Cerebellum (tissue), 4 donors: ENCODE measurements at places on chromosomes 16 and 17.

DNA sequence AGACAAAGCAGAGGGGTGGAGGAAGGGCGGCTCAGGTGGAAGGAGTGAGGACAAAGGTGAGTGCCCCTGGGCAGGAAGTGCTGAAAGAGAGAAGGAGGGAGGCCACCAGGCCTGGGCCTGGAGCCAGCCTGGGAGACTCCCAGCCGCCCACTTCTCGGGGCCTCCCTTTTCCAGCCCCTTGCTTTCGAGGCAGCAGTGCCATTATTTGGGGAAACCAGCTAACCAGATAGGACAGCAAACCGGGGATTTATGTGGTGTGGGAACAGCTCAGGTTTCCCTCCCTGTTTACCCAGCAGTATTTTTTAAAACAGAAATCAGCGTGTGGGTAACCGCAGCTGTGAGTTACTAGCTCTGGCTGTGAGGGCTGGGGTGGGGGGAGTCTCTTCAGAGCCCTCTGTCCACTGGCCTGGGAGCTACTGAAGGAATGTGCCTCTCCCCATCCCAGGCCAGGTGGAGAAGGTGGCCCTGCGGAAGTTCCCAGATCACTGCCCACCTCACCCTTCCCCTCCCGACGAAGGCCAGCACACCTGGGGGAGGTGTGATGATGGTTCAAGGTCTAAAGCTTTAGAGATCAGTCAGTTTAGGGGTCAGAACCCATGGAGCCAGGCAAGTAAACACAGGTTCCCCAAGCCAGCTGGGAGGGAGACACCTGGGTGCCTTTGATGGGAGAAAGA lies 8.4 kb upstream of the MEOX1 start:
- no peak for DNase-seq

- DNase-seq: no peak
These were observed 135.8 kb downstream of the TRIM37 start for GRCh38 chr17:58970609-58971450.

DNA sequence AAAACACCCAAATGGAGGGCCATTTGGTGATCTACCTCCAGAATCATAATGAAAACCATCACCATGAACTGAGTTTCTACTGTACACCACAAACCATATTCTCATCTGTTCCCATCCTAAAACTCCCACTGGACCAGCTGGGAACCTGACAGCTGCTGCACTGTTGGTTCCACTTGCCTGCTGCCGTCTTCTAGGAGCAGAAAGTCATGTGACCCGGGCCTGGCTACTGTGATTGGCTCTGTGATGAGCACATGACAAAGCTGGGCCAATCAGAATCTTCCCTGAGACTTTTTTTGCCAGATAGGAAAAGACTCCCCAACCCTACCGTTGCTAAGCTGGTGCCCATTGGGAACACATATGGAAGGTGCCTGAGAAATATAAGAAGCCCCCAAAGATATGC lies 264.2 kb downstream of the MRTFB start:
- no peak for DNase-seq

DNA sequence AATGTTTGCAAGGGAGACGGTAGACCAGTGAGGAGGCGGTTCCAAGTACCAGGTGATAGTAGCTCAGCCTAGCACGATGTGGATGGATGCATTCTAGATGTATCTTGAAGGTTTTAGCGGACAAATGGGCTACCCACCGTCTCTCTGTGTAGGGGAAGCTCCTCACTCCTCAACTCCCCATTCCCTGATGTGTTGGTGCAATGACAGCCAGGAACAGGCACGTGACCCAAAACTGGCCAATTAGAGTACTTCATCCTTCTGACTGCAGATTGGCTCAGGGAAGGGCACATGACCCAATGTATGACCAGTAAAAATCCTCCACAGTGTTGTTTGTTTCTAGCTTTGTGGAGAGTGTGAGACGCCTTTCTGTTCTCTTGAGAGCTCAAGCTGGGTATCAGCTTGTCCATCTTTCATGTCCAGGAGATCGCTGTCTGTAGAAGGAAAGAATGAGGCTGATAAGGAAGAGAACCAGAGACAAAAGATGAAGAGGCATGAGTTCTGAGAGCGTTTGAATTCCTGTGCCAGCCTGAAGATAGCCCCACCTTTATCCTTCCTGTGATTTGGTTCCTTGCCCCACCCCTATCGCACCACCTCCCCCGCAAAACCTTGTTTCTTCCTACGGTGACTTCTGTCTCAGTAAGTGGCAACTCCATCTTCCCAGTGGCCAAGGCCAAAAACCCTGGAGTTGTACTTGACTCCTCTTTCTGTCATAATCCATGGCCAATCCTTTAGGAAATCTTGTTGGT lies 2.3 kb upstream of the BORCS6 start:
- DNase-seq: peak; percentile 94

- no peak for DNase-seq
These were observed 8.3 kb downstream of the SLC7A6 start for GRCh38 chr16:68272507-68273209.

DNA sequence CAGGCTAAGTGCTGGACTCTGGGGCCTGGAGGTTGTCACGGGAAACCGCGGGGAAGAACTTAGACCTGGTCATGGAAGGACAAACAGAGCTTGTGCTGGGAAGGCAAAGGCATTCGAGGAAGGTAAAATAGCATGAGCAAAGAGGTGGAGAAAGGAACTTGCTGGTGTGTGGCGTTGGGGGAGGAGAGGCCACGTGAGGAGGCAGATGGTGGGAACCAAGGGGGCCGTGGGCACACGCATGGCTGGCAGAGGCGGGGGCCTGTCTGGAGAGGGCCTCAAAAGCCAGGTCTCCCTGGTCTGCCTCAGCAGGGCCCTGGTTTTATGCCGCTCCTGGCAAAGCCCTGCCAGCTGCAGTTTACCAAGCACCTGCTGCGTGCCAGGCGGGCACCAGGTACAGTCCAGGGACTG lies 15.3 kb downstream of the CORO7 start:
- no peak for DNase-seq

GRCh38 chr16:4381072-4381934 lies 9.7 kb downstream of the VASN start:
- peak; percentile 77 for DNase-seq

GRCh38 chr17:73126716-73127473 lies 34.4 kb upstream of the SLC39A11 start:
- DNase-seq: no peak

GRCh38 chr16:67248073-67248400 lies 742 bp upstream of the SLC9A5 start:
- DNase-seq: no peak

GRCh38 chr16:79714440-79714839 lies 113.9 kb upstream of the MAF start:
- DNase-seq: no peak

DNA sequence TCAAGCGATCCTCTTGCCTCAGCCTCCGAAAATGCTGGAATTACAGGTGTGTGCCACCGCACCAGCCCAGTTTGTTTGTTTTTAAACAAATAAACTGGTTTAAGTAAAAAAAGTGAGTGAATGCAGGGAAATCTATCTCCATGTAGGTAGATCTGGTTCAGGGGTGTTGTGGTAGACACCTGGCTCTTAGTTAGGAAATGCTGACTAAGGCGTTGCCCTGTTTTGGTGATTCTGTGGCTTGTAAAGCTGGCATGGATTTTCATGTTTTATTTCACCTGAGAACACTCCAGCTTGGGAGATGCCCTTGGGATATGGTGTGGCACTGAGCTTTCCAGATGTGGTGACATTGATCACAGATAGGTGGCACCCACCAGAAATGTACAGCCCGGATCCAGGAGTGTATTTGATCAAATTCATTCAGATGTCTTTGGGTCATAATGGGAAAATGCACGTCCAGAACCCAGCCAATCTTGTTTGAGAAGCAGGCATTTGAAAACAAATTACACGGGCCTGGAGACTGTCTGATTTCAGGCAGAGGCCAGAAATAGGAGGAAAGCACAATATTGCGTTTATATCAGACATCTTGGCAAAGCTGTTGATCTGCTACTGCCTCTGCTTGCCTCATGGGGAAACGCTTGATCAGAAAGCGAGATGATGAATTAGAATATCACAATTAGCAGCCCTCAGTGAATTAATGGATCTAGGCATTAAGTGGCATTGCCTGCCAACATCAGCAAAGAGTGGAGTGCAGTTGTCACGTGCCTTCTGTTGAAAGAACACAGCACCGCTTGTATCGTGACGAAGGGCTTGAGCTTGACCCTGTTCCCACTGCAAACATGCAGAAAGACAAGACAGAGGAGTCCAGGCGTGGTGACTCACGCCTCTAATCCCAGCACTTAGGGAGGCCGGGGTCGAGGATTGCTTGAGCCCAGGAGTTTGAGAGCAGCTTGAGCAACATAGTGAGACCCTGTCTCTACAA lies 7.3 kb upstream of the IL34 start:
- no peak for DNase-seq

- DNase-seq: no peak
These were observed 46.7 kb downstream of the MGAT5B start for GRCh38 chr17:76914937-76915336.

DNA sequence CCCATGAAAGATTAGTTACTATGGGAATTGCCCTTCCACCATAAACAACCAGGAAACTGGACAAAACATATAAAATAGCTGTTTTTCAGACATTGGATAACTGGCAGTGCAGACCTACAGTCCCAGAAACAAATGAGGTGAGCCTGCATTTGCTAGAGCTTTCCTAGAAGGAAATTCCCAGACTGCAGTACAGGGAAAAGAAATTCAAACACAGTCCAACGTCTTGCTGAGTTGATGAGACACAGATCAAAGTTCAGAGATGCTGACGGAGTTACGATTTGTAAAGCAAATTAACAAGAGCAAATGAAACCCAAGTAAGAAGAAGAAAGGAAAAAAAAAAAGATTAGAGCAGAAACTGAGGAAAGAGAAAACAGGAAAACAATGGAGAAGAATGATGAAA lies 41.3 kb upstream of the MNT start:
- DNase-seq: no peak

DNA sequence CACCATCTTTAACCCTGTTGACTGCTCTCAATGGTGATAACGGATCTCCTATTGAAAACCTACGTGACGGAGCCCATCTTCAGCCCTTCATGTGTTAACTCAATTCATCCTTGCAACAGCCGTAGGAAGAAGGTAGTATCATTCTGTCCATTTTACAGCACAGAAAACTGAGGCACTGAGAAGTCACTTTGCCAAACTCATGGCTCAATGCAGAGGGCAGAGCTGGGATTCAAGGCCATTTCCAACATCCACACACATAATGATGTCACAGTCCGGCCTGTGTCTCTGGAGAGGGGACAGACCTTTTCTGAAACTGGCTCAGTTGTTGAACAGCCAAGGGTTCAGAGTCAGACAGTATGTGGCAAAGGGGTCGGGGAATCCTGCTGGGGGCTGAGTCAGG lies 52.6 kb upstream of the CMIP start:
- no peak for DNase-seq

GRCh38 chr17:71098071-71098470 lies 928.7 kb downstream of the KCNJ2 start:
- DNase-seq: no peak

- peak; percentile 17 for DNase-seq
These were observed 26.3 kb downstream of the AARSD1 start for GRCh38 chr17:42937712-42938596.

DNA sequence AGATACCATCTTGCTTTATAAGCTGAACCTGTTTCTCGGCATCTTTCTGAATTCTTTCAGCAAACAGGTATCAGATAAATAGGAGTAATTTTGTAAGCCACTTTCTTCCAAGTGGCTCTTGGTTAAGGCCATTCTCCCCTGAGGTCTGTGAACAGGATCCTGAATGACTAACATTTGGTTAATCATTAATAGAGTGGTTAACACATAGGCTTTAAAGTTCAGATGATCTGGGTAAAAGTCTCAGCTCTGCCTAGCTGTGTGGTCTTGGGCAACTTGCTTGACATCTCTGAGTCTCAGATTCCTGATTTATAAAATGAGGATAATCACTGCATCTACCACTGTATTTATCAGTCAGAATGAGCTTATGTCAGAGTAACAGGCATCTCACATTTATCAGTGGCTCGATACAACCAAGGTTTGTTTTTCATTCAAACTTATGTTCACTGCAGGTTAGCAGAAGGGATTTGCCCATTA lies 44.4 kb upstream of the ANKFN1 start:
- no peak for DNase-seq

DNA sequence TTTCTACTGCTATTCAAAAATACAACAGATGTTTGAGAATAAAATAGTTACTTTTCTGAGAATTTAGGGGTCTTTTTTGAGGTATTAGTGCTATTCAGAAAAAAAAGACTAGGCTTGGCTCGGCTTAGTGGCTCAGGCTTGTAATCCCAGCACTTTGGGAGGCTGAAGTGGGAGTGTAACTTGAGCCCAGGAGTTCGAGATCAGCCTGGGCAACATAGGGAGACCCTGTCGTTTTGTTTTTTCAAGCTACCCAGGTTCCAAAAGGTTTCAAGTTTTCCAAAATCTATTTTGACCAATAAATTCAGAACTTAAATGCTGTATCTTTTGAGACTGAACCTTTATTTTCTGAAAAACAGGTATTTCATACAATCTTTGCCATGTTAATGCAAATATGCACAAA lies 3.2 kb upstream of the ARL6IP1 start:
- no peak for DNase-seq

DNA sequence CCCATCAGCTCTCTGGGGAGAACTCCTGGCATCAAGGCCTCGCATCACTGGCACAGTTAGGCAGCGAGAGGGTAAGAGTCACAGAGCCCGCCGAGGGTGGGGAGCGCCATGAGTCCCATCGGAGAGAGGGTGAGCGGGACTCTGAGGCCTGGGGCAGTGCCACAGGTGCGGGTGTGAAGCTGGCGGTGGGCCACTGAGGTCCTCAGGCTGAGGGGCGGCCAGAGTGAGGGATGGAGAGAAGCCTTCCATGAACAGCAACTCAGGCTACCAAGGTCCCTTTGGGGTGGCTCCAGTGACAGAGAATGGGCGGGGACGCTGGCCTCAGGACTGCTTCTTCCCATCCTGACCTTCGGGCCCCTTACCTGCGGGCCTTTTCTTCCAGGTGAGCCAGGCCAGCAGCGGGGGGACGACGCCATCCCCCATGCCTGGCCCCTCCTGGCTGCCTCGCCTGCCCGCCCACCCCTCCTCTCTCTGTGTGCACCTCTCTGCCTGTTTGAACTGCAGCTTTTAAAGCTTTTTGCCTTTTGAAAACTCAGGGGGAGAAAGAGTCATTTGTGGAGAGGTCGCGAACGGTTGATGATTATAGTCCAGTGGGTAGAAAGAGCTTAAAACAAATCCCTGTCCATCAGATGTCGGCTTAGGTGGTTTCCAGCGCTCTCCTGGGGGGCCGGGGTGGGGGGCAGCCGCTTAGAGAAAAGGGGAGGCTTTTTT lies 149.3 kb upstream of the GSE1 start:
- no peak for DNase-seq
